T-cell (primary cell): ENCODE measurements at places on chromosomes 5 and 9.

GRCh38 chr5:81187885-81188284 lies 45.2 kb upstream of the CKMT2 start:
- DNase-seq, result no peak

- DNase-seq, result no peak
Measured at GRCh38 chr9:37957664-37957953, 53.7 kb upstream of the SLC25A51 start.

DNA sequence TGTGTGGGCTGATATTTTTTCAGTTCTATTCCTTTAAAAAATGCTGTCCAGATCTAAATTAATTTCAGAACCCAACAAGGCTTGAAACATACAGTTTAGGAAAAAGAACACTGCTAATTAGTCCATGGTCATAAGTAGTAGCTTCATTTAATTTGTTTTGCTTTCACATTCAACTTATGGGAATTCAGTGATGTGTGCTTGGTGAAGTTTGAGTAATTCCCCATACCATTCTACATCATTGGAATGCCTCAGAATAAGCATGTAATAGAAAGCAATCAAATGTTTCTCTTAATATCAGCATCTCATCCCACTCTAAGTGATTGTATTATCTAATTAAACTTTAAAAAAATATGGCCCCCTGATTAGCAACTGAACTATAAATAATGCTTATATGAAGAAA lies 2.7 kb downstream of the CNTLN start:
- no peak for DNase-seq

GRCh38 chr5:177468329-177468684 lies 5.1 kb downstream of the DBN1 start:
- DNase-seq, result no peak
